Aorta (tissue), 5 donors: ENCODE measurements at places on chromosomes 5 and 9. TPM values are rescaled to one million over a fixed set of nuclear protein-coding genes. Genes with fewer than 3 reads are reported as not detected.

Gene PLGRKT
- 31.7 TPM for polyA plus RNA-seq

Gene PCDHGA8
- polyA plus RNA-seq: 0.13 TPM

Gene CCL27
- polyA plus RNA-seq: not detected

Gene ADGRD2
- polyA plus RNA-seq: not detected

Gene CEL
- polyA plus RNA-seq: 3.9 TPM

Gene HSPB3
- polyA plus RNA-seq: 1.1 TPM

Gene PHF24
- polyA plus RNA-seq: not detected
